ENCODE measurements at places on chromosomes 5 and 9. TPM values are rescaled to one million over a fixed set of nuclear protein-coding genes. Genes with fewer than 3 reads are reported as not detected.

GRCh38 chr5:64980176-64980575 is 211.4 kb downstream of the CWC27 start:
- DNase-seq: no peak
- no peak overlapping the region for H3K4me3 ChIP-seq
- no peaks in the 10 kb centered on the region for H3K36me3 ChIP-seq
- no peak overlapping the region for H3K27ac ChIP-seq

GRCh38 chr9:131263701-131264100 is 12.6 kb downstream of the FAM78A start:
- H3K27ac ChIP-seq: no peak overlapping the region
- H3K36me3 ChIP-seq: no peaks in the 10 kb centered on the region
- H3K27me3 ChIP-seq: no peaks in the 10 kb centered on the region
- no peaks in the 10 kb centered on the region for H3K4me1 ChIP-seq

DNA sequence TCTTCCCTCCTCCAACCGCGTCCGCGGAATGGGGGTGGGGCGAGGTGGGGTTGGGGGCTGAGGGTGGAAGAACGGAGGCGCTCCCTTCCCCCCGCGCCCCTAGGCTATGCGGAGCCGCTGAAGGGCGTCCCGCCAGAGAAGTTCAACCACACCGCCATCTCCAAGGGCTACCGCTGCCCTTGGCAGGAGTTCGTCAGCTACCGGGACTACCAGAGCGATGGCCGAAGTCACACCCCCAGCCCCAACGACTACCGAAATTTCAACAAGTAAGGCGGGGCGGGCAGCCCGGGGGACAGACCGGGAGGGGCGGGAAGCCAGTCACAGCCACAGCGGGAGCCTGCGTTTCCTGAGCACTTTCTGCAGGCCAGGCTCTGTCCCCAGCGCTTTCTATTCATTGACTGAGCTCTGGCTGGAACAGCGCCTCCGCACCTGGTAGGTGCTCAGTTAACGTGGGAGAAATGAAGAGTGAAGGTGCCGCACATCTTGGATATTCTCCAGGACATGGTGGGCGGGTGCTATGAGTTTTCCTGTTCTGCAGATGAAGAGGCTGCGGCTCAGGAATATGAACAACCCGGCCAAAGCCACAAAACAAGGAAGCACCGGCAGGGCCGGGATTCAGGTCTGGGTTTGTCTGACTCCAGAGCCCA is 11.3 kb downstream of the MYOZ3 start:
- peaks cover 35% of the 10 kb centered on the region for H3K27me3 ChIP-seq
- H3K36me3 ChIP-seq: no peaks in the 10 kb centered on the region
- peaks cover 21% of the 10 kb centered on the region for H3K4me1 ChIP-seq
- peak; percentile 79 for DNase-seq
- H3K27ac ChIP-seq: no peak overlapping the region

GRCh38 chr5:61301341-61302199 is 30.5 kb upstream of the ZSWIM6 start:
- DNase-seq: peak; percentile 85
- H3K4me1 ChIP-seq: peaks cover 19% of the 10 kb centered on the region
- H3K4me3 ChIP-seq: no peak overlapping the region
- peak overlapping the region; percentile 52 for H3K27ac ChIP-seq

- H3K4me1 ChIP-seq: no peaks in the 10 kb centered on the region
- H3K27ac ChIP-seq: no peak overlapping the region
- no peaks in the 10 kb centered on the region for H3K27me3 ChIP-seq
- H3K4me3 ChIP-seq: no peak overlapping the region
Observed at GRCh38 chr5:140058212-140058932, 15.3 kb upstream of the NRG2 start.

The LTC4S gene
- 6.1 TPM for total RNA-seq

The TEK gene
- total RNA-seq: 9.5 TPM

The MYORG gene
- total RNA-seq: 23.5 TPM
